ENCODE measurements at places on chromosomes 5 and 9.

DNA sequence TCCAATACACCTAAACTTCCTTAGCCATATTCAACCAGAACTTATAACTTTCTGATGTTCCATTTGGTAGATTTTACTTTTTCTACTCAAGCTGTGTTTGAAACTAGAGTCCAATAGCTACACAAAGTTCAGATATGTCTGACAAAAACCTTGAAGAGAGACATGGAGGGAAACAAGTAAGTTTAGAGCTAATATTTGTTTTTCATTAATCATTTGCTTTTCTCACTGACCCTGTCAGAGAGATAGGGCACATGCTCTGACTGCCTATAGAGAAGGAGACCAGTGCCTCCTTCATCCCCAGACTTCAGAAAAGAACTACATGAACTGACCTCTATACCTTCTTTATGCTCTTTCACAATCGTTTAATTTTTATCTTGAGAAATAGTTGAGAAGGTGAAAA is 157.0 kb upstream of the PPP1R2B start:
- no peak for DNase-seq

DNA sequence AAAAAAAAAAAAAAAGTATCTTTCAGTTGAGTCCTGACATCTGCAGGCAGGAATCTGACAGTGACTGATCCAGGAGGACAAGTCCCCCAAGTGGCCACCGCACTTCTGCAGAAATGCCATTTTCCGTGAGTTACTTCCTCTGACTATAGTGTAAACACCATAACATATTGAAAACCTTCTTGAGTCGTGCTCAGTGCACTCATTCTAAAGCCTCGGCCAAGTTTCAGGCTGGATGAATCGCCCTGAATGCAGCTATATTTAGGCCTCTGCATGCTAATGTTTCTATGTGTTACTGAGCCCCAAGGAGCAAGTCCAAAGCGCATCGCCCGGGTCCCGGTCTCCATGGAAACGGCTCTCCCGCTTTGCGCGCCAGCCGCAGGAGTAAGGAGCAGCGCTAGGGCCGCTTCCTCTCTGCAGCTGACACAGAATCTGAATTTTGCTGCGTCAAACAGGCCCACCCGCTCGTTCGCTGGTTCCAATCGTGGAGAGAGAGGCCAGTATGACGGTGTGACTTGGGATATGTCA is 335.4 kb downstream of the MSX2 start:
- no peak for DNase-seq

GRCh38 chr9:18746631-18747030 is 272.7 kb downstream of the ADAMTSL1 start:
- no peak for DNase-seq

DNA sequence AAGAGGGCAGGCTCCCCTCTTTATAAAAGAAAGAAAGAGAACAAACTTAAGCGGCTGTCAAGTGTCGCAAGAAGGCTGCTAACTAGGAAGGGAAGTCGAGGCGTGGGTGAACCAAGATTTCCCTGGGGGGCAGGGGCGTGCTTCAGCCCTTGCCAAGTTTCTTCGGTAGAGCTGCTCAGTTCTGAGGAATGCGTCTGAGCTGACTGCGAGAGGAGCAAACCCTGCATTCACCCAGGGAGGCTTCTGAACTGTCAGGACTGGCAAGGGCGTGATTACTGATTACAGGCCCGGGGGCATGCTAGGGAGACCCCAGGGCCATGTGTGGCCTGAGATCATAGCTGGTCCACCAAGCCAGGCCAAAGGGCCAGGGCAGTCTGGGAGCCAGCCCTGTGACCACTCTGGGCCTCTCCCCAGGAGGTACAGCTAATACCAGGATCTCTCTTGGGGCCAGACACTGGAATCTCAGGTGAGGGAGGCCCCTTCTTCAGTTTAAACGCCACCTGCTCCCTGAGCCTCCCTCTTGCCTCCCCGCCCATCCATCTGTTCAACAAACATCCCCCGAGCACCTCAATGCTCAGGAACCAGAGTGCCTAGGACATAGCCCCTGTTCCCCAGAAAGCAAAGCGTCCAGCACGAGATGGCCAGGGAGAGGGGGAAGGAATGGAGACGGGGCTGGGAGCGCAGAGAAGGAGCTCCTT is 30.9 kb downstream of the SARDH start:
- no peak for DNase-seq

GRCh38 chr9:131329241-131329641 is 39.7 kb downstream of the PLPP7 start:
- DNase-seq: no peak

- no peak for DNase-seq
Measured at GRCh38 chr5:171597946-171598640, 178.6 kb downstream of the FGF18 start.

DNA sequence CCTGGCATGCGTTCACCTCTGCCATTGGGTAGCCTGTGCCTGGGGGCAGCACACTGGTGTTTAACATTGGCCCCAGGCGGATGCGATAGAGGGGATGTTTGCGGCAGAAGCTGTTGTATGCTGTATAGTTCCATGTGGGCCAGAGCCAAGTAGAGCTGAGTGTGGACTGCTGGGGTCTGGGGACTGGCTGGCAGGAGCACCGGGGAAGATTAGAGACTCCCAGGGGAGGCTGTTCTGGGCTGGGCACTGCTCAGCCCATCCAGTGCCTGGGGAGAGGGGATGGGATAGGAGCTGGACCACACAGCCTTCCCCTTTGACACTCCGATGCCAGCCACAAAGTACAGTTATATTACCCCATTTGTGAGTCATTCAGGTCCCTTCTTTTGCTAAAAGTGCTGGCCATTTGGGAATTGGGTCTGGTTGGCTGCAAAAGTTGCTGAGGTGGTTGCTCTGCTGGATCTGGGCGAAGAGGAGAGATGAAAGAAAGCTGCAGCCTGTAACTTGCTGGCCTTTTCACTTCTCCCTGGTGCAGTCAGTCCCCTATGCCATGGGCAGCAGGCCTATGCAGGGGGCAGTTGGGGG is 73.8 kb downstream of the RGS3 start:
- DNase-seq: no peak

GRCh38 chr9:135087489-135087792 is at the start of gene OLFM1:
Gene OLFM1, plus strand, starts transcription at chr9:135087668. Its CDS starts 322 bp downstream, at chr9:135087990.
- DNase-seq: no peak

DNA sequence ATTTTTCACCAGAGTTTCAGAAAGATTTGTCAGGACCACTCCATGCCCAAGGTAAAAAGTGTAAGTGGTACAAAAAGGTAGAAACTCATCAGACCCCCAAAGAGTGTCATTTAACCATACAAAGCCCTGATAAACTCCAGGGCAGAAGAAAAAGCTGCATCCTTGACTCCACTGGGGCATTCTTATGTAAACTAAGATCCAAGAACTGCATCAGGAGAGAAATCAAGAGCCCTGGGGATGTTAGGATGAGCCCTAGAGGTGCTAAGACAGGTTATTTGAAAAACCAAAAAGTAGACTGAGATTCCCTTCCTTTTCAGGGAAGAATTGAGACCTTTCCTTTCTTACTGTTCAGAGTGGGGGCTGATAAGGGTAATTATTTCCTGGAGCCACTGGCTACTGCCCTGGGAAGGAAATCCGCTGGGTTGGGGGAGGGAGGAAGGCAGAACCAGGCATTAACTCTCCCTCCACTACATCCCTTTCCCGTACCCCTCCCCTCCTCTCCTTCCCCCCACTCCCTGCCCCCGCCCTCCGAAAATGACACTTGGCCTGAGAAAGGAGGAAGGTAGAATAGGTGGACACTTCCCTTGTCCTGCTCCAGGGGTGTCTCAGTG is 54.7 kb downstream of the FXN start:
- no peak for DNase-seq

GRCh38 chr5:163347671-163348070 is 89.7 kb upstream of the CCNG1 start:
- peak; percentile 42 for DNase-seq

GRCh38 chr9:87008667-87009066 is 61.4 kb upstream of the GAS1 start:
- DNase-seq: no peak

GRCh38 chr5:110377943-110378342 is 348.5 kb downstream of the TMEM232 start:
- DNase-seq: no peak

GRCh38 chr9:95572381-95573151 is 55.8 kb upstream of the PTCH1 start:
- DNase-seq: no peak

GRCh38 chr9:4798281-4799032 is 5.7 kb downstream of the RCL1 start:
- DNase-seq: no peak

DNA sequence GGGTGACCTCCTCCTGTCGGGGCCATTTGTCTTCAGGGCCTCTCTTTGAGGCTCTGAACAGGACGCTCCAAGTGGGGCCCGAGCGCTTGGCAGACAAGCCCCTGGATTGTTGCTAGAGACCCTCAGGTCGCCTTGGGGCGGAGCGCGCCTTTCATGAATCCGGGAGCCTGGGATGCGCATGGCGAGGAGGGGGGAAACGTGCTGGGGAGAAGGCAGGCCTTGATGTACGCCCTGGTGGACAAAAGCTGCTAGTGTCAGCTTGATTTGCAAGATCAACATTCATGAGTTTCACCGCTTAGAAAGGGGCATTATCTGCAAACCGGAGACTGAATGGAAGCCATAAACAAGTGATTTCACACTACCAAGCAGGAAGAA is 226.3 kb downstream of the SMARCA2 start:
- DNase-seq: no peak

DNA sequence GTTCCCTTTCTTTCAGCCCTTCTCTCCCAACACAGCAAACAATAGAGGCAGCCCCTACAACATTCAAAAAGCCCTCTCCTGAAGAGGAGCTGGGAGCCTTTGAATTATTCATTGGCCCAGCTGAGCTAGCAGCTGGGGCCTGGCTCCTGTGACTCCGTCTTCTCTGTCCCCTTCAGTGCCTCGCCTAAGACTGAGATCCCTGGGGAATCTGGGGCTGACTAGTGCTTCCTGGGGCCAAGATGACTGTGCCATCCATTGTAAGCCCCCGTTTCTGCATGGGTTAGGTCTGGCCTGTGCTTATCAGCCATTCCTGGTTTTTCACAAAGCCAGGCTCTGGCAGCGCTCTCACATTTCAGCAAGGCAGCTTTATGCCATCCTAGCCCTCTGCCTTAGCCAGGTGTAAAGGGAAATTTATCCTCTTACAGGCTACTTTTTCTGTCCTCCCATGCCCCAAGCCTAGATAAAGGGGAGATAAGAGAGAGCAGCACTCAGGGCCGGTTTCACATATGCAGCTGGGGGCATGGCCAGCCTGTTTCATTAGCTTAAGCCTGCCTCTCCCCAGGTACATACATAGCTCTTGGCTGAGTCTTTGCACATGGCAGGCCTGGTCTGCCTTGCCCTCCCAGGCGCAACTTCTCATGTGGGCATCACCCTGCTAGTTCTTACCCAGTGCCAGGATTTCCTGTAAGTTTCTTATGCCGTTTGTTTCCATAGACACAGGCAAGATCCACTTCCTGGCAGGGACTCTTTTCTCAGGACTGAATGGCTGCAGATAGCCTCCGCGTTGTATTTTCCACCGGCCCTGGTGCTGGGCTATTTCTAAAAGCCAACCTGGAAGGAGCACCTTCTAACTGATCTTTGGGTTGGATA is 15.8 kb downstream of the PTPA start:
- DNase-seq: no peak

GRCh38 chr9:109993250-109993978 is 213.4 kb downstream of the PALM2AKAP2 start:
- no peak for DNase-seq

GRCh38 chr5:96157077-96157780 is 195.6 kb upstream of the ELL2 start:
- no peak for DNase-seq

- DNase-seq: no peak
Measured at GRCh38 chr5:125152044-125152443, 405.6 kb upstream of the ZNF608 start.

DNA sequence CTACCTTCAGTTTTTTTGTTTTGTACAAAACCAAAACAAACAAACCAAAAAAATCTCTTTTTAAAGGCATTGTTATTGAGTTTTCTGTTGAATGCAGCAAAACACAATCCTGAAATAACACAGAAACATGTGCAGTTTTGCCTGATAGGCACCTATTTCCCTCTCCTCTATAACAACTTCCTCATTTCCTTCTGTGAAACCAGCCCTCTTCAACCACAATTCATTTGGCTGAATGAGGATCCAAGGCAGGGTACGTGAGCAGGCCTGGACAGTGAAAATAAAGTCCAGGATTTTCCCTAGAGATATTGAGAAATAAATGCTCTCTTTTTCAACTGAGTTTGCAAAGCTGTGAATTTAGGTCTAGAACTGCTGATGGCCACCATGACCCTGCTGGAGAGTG is 134.8 kb upstream of the LARP1 start:
- peak; percentile 27 for DNase-seq

DNA sequence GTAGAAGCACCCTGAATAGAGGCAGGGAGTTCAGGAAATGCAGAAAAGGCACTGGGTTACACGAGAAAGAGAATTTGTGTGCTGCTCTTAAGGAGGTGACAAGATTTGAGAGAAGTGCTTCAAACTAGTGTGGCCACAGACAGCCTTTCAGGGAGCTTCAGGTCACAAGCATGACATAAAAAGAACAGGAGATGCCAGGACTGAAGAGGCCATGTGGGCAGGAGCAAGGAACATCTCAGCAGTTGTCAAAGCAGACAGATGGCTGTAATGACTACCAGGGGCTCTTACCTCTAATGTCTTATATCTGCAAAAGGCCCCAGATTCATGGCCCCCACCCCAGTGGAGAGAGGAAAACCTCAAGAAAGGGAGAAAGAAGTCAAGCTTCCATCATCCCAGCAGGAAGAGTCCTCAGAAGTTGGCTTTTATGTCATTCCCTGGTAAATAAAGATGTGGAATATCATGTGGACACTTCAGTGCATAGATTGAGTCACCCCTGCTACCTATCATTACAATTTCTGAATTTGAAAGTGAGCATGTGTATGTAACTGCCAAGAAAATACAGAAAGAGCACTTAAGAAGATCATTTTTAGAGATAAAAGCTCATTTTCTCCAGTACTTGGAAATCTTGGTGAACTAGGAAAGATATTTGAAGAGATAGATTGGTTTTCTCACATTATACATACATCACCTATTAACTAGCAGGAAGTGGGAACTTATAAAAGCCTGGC is 214.4 kb upstream of the RORB start:
- DNase-seq: no peak

DNA sequence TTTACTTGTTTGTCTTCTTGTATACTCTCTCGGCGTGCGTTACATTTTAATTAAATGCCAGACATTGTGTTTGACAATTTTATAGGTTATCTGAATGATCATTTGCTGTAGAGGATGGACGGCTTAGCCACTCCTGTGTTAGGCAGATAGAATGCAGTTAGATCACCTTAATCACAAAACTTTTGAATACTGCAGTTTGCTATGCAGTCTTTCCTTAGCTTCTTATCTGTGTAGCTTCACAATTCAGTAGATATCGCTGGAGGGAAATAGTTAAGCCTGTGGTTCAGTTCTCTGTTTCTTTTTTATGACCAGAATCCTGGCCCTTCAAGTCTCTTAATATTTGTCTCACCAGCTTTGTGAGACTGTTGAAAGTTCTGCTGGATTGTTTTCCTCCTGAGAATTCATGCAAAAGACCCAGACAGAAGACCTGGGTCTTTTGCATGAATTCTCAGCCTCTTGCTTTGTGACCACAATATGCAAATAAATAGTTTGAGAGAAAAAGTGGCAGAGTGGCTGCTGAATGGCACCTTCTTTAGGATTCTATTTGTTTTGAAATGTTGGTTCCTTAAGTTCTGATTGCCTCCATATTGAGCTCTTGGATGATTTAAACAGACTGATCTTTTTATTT is 40.2 kb downstream of the RASA1 start:
- no peak for DNase-seq

Data from AML-193 (cell line).